ENCODE measurements at places on chromosomes 2 and 18. TPM values are rescaled to one million over a fixed set of nuclear protein-coding genes. Genes with fewer than 3 reads are reported as not detected.

DNA sequence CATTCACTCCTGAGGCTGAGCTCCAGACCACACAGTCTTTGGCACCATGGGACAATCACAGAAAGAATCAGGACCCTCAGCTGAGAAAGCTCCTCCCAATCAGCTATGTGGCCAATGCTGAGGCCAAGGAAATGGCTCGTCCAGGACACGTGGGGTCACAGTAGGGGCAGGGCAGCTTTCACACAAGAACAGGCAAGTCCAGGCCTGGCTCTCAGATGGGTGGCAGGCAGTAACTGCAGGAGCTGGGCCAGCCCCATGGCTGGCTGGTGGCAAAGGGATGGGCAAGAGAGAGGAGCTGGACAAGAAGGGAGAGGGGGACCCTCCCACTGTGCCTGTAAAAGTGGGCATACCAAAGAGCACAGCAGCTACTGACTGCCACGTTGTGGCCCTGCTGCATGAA lies 12.2 kb upstream of the EDAR start:
- DNase-seq: peak; percentile 52
- H3K4me3 ChIP-seq: no peak overlapping the region
- no peaks in the 10 kb centered on the region for H3K36me3 ChIP-seq
- no peak overlapping the region for H3K27ac ChIP-seq
- no peaks in the 10 kb centered on the region for H3K4me1 ChIP-seq

DNA sequence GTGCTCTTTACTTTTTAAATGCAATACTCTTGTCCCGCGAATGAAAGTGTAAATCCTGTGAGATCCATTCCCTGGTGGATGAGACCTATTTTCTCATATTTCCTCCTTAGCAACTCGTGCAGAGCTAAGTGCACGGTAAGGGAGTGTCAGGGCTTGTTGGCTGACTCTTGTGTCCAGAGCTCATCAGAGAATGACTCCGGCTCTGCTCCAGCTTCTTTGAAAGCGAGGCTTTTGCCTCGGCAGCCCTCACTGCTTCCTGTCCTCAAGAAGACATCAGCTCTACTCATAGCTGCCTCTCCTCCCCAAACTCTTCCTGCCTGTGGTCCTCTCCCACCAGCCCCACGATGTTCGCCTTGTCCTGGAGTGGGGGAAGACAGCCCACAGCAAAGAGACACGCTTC lies 70.7 kb downstream of the LIPG start:
- peaks cover 13% of the 10 kb centered on the region for H3K4me1 ChIP-seq
- no peak overlapping the region for H3K4me3 ChIP-seq
- DNase-seq: no peak
- H3K36me3 ChIP-seq: no peaks in the 10 kb centered on the region

DNA sequence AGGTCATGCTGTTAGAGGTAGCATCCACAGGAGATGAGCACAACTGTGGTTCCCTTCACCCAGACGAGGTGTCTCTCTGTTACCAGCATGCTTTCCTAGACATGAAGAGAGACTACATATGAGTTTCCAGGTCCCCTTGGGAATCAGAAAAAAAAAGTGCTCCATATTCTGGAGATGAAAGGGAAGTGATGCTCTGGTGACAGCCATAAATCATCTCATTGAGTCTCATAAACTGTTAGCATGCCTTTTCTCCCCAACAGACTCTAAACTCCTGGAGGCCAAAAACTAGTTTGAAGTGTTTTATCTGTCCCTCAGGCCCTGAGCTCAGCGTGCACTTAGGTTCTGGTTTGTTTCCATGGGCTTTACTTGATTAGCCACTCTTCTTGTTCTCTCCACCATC lies 124.6 kb upstream of the CREB1 start:
- H3K36me3 ChIP-seq: no peaks in the 10 kb centered on the region
- no peak overlapping the region for H3K27ac ChIP-seq
- no peaks in the 10 kb centered on the region for H3K27me3 ChIP-seq
- peaks cover 21% of the 10 kb centered on the region for H3K4me1 ChIP-seq

DNA sequence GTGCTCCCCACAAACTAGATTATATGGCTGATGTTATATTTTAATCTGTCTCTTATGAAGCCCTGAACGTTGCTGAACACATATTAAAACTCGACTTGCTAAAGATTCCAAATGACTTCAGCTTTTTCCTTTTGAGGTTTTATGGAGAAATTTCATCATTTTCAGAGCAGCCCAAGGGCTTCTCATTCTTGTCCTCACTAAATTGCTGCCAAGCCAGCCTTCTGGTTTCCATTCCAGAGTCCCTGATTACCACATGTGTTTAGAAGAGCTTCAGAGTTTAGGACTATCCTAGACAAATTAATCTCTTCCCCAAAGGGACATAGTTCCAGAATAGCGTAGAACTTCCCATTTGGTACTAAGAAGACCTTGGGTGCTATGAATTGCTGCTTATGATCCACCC lies 77.8 kb upstream of the CCDC195 start:
- peaks cover 5% of the 10 kb centered on the region for H3K36me3 ChIP-seq
- peaks cover 5% of the 10 kb centered on the region for H3K4me1 ChIP-seq
- DNase-seq: no peak

SERPINB5 gene
- 330 TPM for total RNA-seq

DNA sequence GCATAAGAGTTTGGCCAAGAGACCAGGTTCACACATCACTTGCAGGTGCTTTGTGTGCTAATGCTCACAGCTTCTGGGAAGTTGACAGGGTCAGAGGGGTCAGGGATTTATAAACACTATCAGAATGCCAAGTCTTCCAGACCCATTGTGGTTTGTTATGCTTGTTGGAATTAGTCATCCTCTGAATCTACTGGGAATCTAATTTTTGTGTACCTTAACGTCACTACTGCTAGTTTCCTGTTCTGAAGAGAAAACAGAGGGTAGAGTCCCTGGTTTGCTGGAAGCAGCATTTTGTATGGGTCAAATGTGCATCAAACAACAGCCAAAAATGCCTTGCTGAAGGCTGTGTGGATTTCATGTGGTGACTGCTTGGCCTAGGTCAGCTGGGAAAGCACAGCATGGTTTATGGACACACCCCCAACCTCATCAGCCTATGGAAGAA lies 33.3 kb downstream of the ANTXR1 start:
- peaks cover 23% of the 10 kb centered on the region for H3K36me3 ChIP-seq
- no peaks in the 10 kb centered on the region for H3K27me3 ChIP-seq
- DNase-seq: peak; percentile 93
- H3K4me3 ChIP-seq: no peak overlapping the region
- peaks cover 31% of the 10 kb centered on the region for H3K4me1 ChIP-seq

- no peak overlapping the region for H3K27ac ChIP-seq
- H3K27me3 ChIP-seq: no peaks in the 10 kb centered on the region
- peaks cover 29% of the 10 kb centered on the region for H3K4me1 ChIP-seq
- H3K36me3 ChIP-seq: peaks cover 6% of the 10 kb centered on the region
- no peak overlapping the region for H3K4me3 ChIP-seq
Measured at GRCh38 chr2:234682492-234683228, 185.8 kb upstream of the ARL4C start.

C2orf15 gene
- 0.74 TPM for total RNA-seq

GRCh38 chr2:233079473-233079877 lies 19.3 kb downstream of the INPP5D start:
- no peaks in the 10 kb centered on the region for H3K27me3 ChIP-seq
- H3K36me3 ChIP-seq: no peaks in the 10 kb centered on the region
- no peak for DNase-seq
- no peak overlapping the region for H3K27ac ChIP-seq

GRCh38 chr18:28177828-28178635 lies 1.1 kb upstream of the CDH2 start:
- peaks cover 6% of the 10 kb centered on the region for H3K4me1 ChIP-seq
- no peak overlapping the region for H3K27ac ChIP-seq

DNA sequence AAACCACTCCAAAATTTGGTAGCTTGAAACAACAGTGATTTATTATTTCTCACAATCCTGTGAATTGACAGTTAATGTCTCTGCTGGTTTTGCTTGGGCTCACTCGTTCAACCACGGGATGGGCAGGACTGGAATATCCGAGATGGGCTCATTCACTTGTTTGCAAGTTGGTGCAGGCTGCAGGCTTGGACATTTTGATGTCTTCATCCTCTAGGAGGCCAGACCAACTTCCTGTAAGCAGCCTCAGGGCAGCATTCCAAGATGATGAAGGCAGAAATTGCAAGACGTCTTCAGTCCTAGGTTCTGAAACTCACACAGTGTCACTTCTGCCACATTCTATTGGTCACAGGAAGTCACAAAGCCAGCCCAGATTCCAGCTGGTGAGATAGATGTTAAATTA lies 47.1 kb downstream of the GPR39 start:
- no peak overlapping the region for H3K4me3 ChIP-seq
- no peaks in the 10 kb centered on the region for H3K27me3 ChIP-seq
- peaks cover 7% of the 10 kb centered on the region for H3K36me3 ChIP-seq
- peak; percentile 16 for DNase-seq
- H3K27ac ChIP-seq: no peak overlapping the region
- peaks cover 8% of the 10 kb centered on the region for H3K4me1 ChIP-seq

DNA sequence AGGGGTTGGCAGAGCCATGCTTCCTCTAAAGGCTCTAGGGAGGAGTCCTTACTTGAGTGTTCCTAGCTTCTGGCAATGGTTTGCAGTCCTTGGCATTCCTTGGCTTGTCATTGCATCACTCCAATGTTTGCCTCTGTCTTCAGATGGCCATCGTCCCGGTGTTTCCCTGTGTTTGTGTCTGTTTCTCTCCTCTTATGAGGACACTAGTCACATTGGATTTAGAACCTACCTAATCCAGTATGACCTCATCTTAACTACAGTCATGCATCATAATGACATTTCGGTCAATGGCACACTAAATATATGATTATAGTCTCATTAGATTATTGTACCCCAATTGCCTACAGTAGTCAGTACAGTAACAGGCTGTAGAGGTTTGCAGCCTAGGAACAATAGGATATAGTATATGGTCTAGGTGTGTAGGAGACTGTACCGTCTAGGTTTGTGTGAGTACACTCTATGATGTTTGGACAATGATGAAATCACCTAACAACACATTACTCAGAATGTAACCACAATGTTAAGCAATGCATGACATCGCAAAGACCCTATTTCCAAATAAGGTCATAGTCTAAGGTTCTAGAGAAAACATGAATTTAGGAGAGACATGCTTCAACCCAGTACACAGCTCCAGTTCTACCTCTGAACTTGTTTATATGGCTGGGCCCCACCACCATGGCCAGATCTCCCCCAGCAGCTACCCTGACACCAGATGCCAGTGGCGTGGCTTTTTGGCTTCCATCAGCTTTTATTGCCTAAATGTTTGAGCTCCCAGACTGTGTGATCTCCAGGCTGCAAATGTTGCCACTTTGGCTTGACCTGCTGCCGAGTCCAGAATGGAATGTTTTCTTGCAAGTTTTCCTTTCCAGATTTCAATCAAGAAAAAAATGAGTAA lies 22.1 kb downstream of the SRD5A2 start:
- DNase-seq: peak; percentile 92
- no peaks in the 10 kb centered on the region for H3K27me3 ChIP-seq
- H3K36me3 ChIP-seq: no peaks in the 10 kb centered on the region
- peak overlapping the region; percentile 77 for H3K27ac ChIP-seq
- peaks cover 28% of the 10 kb centered on the region for H3K4me1 ChIP-seq

HOXD12 gene
- total RNA-seq: not detected

GPR45 gene
- not detected for total RNA-seq

IL37 gene
- not detected for total RNA-seq

- H3K4me1 ChIP-seq: no peaks in the 10 kb centered on the region
- no peak for DNase-seq
- no peaks in the 10 kb centered on the region for H3K36me3 ChIP-seq
- no peak overlapping the region for H3K27ac ChIP-seq
- H3K4me3 ChIP-seq: no peak overlapping the region
- H3K27me3 ChIP-seq: peaks cover 78% of the 10 kb centered on the region
Measured at GRCh38 chr18:33630476-33630875, 52.5 kb downstream of the ASXL3 start.

- H3K27me3 ChIP-seq: no peaks in the 10 kb centered on the region
- peak; percentile 47 for DNase-seq
- no peaks in the 10 kb centered on the region for H3K4me1 ChIP-seq
- H3K27ac ChIP-seq: no peak overlapping the region
Measured at GRCh38 chr2:158043181-158043948, 58.3 kb upstream of the UPP2 start.

ZNF519 gene
- total RNA-seq: 5.3 TPM

DNA sequence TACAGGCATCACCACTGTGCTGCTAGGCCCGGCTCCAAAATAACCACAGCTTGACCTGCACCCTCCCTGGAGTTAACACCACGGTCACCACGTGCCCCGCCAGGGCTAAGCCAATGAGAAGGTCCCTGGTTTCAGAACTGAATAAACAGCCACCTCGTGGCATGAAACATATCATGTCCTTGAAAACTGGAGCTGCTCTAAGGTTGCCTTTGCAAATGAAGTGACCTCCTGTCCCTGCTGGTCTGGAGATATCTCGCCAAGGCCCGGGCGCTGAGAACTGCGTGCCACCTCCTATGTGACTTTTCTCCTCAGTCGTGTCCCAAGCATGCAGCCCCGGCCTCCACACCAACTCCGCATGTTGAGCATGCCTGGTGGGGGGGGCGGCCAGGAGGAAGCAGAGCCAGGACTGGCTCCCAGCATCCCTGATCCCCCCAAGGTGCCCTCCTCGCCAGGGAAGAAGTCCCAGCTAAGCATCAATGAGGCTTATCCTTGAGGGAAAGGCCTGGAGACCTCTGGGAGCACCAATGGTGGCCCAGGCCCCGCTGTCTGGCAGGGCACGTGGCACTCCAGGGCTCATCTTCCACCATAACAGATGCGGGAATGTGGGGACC lies 16.3 kb upstream of the KCNG2 start:
- no peak for DNase-seq
- peaks cover 11% of the 10 kb centered on the region for H3K27me3 ChIP-seq
- no peaks in the 10 kb centered on the region for H3K4me1 ChIP-seq
- H3K27ac ChIP-seq: no peak overlapping the region

SERPINB13 gene
- total RNA-seq: not detected

GALNT3 gene
- total RNA-seq: 20.2 TPM

GRCh38 chr2:131588152-131588873 lies 60.6 kb downstream of the CCDC74A start:
- no peak overlapping the region for H3K27ac ChIP-seq
- H3K36me3 ChIP-seq: no peaks in the 10 kb centered on the region
- H3K4me1 ChIP-seq: no peaks in the 10 kb centered on the region
- DNase-seq: no peak
- peaks cover 70% of the 10 kb centered on the region for H3K27me3 ChIP-seq

GRCh38 chr2:128416806-128417205 lies 98.1 kb upstream of the HS6ST1 start:
- H3K36me3 ChIP-seq: no peaks in the 10 kb centered on the region
- DNase-seq: no peak
- no peak overlapping the region for H3K4me3 ChIP-seq
- no peaks in the 10 kb centered on the region for H3K27me3 ChIP-seq
- H3K27ac ChIP-seq: no peak overlapping the region

GRCh38 chr2:24871852-24872333 lies 48.1 kb downstream of the ADCY3 start:
- DNase-seq: peak; percentile 60
- no peaks in the 10 kb centered on the region for H3K27me3 ChIP-seq
- H3K4me1 ChIP-seq: peaks cover 22% of the 10 kb centered on the region

DNA sequence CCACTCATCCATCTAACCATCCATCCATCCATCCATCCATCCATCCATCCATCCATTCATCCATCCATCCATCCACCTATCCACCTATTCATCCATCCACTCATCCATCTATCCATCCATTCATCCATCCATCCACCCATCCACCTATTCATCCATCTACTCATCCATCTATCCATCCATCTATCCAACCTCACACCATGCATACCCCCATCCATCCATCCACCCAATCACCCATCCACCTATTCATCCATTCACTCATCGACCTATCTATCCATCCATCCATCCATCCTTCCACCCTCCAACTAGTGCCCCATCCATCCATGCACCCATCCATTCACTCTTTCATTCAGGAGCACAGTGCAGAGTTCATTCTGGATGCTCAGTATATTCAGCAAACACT lies 21.5 kb upstream of the YWHAQ start:
- H3K36me3 ChIP-seq: no peaks in the 10 kb centered on the region
- H3K27me3 ChIP-seq: peaks cover 13% of the 10 kb centered on the region
- H3K4me1 ChIP-seq: peaks cover 22% of the 10 kb centered on the region
- DNase-seq: no peak

All from MCF 10A (cell line).